ENCODE measurements at places on chromosomes 16 and 17. TPM values are rescaled to one million over a fixed set of nuclear protein-coding genes. Genes with fewer than 3 reads are reported as not detected.
A peak's percentile ranks its signal among the peaks of the same experiment; 100 is the strongest.

GRCh38 chr17:31295489-31295871, 1.6 kb downstream of the OMG start:
- no peak for DNase-seq

DNA sequence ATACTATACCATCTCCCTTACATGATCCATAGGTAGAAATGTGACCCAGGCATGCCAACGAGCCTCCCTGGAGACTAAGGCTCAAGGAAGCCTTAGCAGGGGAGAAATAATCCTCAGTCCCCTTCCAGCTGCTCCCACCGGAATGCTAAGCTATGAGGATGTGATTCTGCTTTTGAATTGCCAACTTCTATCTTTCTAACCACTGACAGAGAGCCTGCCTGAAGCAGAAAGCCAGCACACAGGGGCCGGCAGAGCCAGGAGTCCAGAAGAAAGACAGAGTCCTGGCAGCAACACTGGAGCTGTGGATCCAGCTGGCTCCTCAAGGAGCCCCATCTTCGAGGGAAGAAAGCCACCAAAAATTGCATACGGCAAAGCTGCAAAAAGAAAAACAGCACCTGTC, 579.6 kb upstream of the CDH5 start:
- DNase-seq = no peak

GRCh38 chr17:73058022-73058421, 34.5 kb downstream of the SLC39A11 start:
- no peak for DNase-seq

DNA sequence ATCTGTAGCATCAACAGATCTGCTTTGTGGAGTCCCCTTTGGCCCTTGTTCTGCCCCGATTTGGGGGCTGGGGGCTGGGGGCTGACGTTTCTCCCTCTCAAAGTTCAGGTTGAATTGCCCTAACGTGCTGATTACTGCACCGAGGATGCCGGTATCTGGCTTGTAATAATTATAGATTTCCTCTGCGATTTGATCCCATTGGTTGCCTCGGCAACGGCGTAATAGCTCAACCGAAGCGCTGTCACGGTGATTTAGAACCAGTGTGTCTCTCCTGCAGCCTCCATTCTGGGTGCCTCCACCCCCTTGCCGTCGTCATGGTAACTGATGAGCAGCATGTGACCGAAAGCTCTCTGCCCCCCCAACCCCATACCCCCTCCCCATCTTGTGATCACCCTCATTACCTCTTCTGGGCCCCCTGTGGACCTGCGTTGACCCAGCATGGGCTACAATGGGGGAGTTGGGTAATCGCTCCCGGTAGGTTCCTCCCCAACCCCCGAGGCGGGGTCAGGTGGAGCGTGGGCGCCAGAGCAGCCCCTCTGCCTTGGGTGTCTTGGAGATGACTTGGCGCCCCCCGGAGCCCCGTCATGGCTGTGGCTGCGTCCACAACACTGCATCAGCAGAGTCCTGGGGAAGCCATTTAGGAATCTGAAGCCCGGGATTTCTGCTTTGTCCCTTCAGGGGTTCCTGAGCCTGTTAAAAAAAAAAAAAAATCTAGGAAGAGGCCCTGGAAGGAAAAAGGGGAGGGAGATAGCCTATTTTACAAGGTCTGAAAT, 38.4 kb downstream of the ABAT start:
- peak; percentile 86 for DNase-seq

GRCh38 chr17:43010667-43011308, 4.2 kb downstream of the IFI35 start:
- no peak for DNase-seq

P2RX5 gene
- polyA plus RNA-seq = 0.97 TPM

DRC3 gene
- 3.6 TPM for polyA plus RNA-seq

Data from SK-N-SH (cell line).